ENCODE measurements at places on chromosomes 4 and X.

GRCh38 chr4:165048170-165048569 lies 5.5 kb upstream of the TRIM75 start:
- no peaks in the 10 kb centered on the region for H3K4me1 ChIP-seq
- no peak overlapping the region for H3K27ac ChIP-seq
- H3K36me3 ChIP-seq = no peaks in the 10 kb centered on the region
- no peak overlapping the region for H3K4me3 ChIP-seq
- DNase-seq = no peak
- no peaks in the 10 kb centered on the region for H3K27me3 ChIP-seq

GRCh38 chr4:145566768-145567167 lies 52.4 kb upstream of the MMAA start:
- no peak for DNase-seq
- H3K27ac ChIP-seq = no peak overlapping the region
- H3K36me3 ChIP-seq = no peaks in the 10 kb centered on the region
- H3K4me3 ChIP-seq = no peak overlapping the region

DNA sequence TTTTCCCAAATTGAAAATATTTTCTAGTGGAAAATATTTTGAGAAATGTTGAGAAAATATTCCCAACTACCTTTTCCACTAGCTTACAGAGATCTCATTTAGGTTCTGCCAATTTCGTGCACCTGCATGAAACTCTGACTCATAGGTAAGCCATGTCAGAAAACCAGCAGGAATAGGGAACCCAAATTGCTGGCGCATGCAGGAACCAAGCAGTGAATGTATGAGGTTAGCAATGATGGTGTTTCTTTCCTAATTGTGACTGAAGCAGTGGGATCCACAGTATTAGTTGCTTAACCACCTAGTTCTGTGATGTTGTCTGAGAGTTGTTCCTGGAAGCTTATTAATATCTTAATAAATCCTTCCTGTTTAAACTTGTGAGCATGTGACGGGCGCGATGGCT lies 381.0 kb upstream of the TRAM1L1 start:
- H3K27me3 ChIP-seq = no peaks in the 10 kb centered on the region
- no peak for DNase-seq
- no peaks in the 10 kb centered on the region for H3K36me3 ChIP-seq
- H3K27ac ChIP-seq = no peak overlapping the region
- peaks cover 7% of the 10 kb centered on the region for H3K4me1 ChIP-seq

DNA sequence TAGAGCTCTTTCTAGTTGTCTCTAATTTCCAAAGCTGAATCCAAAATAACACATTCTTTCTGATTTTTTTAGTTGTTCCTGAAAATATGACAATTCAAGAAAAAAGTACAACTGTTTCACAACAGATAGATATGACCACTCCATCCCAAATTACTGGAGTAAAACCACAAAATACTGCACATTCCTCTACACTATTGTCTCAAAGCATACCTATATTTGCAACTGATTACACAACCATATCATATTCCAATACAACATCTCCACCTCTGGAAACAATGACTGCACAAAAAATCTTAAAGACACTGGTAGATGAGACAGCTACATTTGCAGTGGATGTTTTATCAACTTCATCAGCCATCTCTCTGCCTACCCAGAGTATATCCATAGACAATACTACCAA lies 43.6 kb downstream of the ADGRG4 start:
- H3K27me3 ChIP-seq = no peaks in the 10 kb centered on the region
- H3K4me1 ChIP-seq = no peaks in the 10 kb centered on the region
- no peak overlapping the region for H3K27ac ChIP-seq
- H3K4me3 ChIP-seq = no peak overlapping the region

GRCh38 chr4:172982151-172982590 lies 186.4 kb upstream of the GALNT7 start:
- DNase-seq = no peak
- no peaks in the 10 kb centered on the region for H3K27me3 ChIP-seq

DNA sequence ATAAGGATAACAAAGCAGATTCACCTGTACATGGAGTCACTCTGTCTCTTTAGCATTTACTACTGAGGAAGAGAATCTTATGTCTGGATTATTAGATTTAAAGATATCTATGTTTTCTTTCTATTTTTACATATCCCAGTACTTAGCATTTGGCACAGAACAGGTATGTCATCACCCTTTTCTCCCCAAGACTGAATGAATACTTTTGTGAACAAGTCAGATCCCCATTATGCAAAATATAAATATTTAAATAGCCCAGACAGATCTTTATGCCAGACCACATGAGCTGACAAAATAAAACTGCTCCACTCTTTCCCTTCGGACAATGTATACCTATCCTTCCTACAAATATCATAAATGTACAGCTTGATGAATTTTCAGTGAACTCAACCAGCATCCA lies 94.5 kb downstream of the CASK start:
- no peak overlapping the region for H3K4me3 ChIP-seq
- H3K27ac ChIP-seq = no peak overlapping the region
- no peaks in the 10 kb centered on the region for H3K36me3 ChIP-seq
- no peak for DNase-seq
- H3K27me3 ChIP-seq = no peaks in the 10 kb centered on the region
